ENCODE measurements at places on chromosomes 6 and 20.

DNA sequence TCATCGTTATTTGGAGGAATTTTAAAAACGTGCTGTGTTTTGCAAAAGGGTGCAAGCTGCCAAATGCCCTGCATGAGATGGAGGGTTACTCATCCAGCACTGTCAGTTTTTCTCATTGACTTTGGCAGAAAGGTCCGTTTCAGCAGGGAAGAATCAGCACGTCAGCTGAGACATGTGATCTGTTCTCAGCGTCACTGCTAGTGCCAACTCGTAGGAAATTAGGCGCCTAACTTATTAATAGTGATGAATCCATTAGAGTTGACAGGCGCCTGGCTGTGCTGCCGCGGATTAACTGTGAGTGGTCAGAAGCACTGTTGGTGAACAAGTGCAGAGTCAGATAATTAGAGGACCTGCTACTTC lies 175.5 kb upstream of the FOXQ1 start:
- peak; percentile 76 for DNase-seq

GRCh38 chr20:38892091-38892981 lies 33.9 kb upstream of the FAM83D start:
- no peak for DNase-seq

- DNase-seq, result peak; percentile 75
These were observed 41.9 kb upstream of the LRRC1 start for GRCh38 chr6:53752856-53753255.

- peak; percentile 58 for DNase-seq
These were observed 248.0 kb downstream of the CDH26 start for GRCh38 chr20:60206259-60206658.

- DNase-seq, result no peak
These were observed 14.9 kb downstream of the CASS4 start for GRCh38 chr20:56426926-56427325.

All from fibroblast of skin of right quadriceps (primary cell).